NB4 (cell line): ENCODE measurements at places on chromosomes 1 and 21.

DNA sequence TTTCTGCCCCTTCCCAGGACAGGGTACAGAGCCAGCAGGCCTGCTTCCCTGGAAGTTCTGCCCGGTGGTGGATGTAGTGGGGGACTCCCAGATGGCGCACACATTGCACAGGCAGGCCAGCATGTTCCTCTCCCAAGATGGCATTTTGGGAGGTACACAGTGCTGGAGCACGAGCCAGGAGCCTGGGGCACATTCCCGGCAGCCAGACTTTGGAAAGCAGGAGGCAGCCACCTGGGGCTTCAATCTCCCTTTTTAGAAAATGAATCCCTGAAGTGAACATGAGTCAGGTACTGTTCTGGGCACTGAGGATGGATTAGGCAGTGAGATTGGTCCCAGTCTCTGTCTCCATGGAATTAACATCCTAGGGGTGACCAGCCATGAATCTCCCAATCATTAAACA lies 56.9 kb downstream of the RUNX1 start:
- DNase-seq = no peak

DNA sequence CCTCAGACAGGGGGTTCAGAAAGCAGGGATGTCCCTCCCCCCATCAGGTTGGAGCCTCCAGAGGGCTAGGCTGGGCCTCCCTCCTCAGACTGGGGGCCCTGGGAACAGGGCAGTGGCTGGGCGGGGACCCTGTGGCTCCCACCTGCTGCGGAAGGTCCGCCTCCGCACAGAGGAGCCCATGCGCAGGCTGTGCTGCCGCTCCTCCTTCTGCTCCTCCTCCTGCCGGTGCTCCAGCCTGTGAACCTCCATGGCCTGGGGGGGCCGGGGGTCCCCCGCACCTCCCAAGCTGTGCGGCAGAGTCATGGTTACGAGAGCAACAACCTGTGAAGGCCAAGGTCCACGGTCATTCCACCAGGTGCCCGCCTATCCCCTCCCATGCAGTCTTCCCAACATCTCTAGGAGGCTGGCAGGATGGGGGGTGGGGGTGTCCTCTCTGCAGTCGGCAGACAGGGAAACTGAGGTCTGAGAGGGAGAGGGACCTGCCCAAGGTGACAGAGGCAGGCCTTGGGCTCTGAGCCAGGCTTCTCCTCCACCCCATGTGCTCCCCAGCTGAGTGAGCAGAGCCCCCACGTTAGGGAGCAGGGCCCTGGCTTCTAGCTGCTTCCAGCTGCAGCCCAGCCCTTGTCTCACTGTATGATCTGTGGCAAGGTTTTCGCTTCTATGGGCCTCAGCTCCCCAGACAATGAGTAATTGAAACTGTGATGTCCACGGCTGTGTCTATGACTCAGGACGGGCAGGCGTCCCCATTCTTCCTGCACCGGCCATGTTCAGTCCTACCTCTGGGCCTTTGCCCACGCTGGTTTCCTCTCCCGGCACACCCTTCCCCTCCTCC lies 3.4 kb downstream of the MYOM3 start:
- no peak for DNase-seq

DNA sequence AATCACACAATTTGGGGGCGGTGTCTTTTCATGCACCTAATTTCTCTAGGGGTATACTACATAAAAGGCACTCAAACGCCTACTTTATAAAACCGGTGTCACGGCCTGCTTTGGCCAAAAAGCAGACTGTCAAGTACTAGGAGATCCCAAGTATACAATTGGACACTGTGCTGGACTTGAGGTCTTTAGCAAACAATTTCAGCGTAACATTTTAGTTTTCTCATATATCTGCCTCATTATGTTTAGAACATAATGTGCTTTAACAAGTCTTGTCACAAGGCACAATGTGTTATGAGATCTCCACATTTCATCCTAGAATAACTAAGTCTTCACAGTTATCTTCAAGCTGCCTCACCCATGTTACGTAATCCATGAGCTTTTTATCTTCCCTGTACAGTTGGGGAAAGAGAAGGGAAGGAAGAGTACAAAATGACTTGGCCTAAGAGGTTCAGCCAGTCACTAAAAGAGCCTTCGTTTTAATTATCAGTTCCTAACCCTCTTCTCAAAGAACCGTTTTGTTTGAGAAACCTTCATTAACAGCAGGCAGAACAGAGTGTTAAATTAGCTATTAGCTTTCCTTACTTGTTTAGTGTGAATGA lies 1.7 kb downstream of the SSX2IP start:
- peak; percentile 74 for DNase-seq

DNA sequence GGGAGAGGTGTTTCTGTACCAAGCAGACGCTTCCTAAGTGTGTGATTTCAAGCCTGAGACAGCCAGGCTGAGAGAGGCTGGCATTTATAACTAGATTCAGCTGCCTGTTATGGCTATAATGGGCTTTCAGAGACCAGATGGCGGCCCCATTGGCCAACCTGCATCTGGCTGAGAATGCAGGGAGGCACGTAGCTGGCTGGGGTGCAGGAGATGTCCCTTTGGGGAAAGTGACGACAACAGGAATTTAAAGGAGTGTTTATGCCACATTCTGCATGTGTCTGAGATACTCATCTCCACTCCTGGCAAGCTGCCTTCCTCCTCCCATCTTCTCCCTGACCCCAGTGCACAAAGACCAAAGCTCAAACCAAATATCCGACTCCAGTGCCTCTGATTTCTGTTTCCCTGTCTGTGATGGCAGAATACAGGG lies 21.3 kb upstream of the CCDC190 start:
- DNase-seq = no peak

- peak; percentile 50 for DNase-seq
These were observed 317.2 kb upstream of the NFIA start for GRCh38 chr1:60765204-60765603.

- no peak for DNase-seq
These were observed 10.2 kb downstream of the SMAP2 start for GRCh38 chr1:40383488-40384412.

- DNase-seq = no peak
These were observed 58.0 kb downstream of the RBM11 start for GRCh38 chr21:14273736-14274538.

DNA sequence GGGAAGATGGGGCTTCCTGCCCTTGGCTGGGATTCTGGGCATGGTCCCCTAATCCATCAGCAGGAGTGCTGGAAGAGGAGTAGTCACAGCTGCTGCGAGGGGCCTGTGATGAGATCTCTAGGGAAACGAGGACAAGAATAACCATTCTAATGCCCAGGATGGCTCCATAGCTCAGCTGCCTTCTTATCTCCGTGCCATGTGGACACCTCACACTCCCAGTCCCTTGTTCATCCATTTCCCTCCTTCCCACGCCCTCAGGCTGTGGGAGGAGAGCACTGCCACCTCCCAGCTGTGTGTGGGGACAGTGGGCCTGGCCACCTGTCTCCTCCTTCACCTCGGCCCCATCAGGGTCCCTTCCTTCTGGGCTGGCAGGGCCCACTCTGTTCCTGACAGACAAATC lies 16.1 kb upstream of the ETV3 start:
- DNase-seq = no peak

DNA sequence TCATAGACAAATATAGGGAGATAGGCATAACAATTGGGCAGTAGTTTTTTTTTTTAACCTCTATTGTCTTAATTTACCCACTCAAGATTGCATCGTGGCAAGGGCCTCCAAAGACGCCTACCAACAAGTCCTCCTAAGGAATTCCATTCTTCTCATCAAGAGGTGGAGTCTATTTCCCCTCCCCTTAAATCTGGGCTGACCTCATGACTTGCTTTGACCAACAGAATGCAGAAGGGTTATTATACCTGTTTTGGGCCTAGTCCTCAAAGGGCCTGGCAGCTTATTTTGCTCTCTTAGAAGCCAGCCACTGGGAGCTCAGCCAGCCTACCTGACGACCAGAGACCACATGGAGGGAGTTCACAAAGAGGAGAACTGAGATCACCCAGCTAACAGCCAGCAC lies 92.3 kb downstream of the COQ8A start:
- no peak for DNase-seq

DNA sequence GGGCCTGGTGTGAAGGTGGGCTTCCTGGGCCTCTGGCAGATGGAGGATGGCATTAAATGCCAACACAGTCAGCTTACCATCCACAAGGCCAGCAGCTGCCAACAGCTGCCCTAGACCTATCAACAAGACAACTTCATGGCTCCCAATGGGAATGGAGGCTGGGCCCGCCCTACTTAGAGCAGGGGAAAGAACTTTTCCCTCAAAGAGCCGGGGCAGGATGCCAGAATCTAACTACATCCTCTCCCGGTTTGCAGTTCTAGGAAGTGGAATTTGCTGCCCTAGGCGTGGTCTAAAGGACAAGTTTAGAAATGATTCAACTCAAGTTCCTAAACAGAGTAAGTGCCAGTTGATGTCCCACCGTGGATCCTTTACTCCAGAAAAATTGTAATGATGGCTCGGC lies 13.1 kb downstream of the ICMT start:
- DNase-seq = no peak

- no peak for DNase-seq
These were observed 164.8 kb upstream of the COL11A1 start for GRCh38 chr1:103273106-103273505.

- peak; percentile 76 for DNase-seq
These were observed 6.1 kb upstream of the CROCC start for GRCh38 chr1:16915627-16915973.

GRCh38 chr1:93702828-93703183 lies 21.2 kb upstream of the BCAR3 start:
- no peak for DNase-seq

- DNase-seq = no peak
These were observed 82.8 kb downstream of the CASZ1 start for GRCh38 chr1:10713614-10714013.

DNA sequence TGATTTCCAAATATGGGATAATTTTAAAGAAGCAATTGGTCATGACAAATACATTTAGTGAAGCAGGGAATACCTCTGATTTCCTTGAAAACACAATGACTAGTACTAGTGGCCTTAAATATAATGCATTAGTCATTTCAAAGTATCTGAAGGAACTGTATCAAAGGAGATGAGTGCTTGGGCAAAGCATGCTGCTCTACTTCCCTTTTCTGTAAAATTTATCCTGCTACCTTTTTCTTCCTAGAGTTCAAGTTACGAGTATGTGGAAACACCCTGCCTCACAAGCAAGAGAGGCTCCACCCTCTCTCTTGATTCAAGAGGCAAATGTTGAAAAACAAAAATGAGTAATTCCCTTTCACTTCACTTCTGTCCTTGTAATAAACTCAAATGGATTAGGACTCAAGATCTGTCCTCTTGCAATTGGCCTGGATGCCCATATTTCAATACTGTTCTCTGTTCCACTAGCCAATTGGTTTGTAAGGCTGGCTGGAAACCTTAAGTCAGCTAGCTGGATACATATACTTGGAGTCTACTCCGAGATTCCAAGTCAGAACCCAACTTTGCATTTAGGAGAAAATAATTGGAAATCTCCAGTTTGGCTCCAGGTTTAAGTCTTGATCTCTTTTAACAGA lies 92.5 kb downstream of the CDC42BPA start:
- DNase-seq = peak; percentile 81

- DNase-seq = no peak
These were observed 3.2 kb upstream of the CACNA1S start for GRCh38 chr1:201115390-201115937.

- no peak for DNase-seq
These were observed 3.6 kb upstream of the KIF17 start for GRCh38 chr1:20721117-20722061.

DNA sequence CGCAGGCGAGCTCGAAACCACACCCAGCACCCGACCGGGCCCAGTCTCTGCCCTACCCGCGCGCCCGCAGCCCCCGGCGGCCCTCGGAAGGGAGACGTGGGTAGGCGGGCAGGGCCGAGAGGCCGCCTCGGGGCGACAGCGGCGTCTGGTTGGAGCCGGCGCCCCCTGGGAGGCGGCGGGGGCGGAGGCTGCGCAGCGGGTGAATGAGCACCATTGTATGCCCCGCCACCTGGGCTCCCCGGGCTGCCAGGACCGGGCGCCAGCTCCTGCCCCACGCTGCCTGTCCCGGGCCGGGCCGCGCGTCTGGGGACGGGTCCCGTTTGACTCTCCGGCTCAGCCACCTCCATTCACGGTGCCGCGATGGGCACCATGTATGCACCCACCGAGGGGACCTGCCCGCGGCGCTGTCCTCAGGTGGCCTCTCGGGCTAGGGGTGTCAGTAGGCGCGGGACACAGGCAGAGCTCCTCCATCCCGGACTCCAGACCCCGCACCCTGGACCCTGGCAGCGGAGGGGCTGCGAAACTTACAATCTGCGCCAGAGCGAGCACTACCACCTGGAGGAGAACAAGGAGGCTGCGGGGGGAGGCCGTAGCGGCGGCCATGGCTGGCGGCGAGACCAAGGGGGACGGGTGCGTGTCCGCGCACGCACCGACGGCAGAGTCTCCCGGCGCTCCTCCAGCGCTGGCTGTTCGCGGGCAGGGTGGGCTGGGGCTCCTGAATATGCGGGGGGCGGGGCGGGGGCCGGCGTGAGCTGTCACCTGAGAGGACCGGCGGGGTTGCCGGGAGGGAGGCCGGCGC lies at the start of gene COL9A2:
Gene COL9A2 (minus strand): TSS at position 692 of the 799 bp plus-strand sequence. CDS start 89 bp downstream, at position 603.
- peak; percentile 78 for DNase-seq

- no peak for DNase-seq
These were observed 107.0 kb downstream of the KIF26B start for GRCh38 chr1:245261786-245262185.

GRCh38 chr1:241632987-241633386 lies 7.2 kb downstream of the CHML start:
- DNase-seq = no peak

- no peak for DNase-seq
These were observed 50.0 kb upstream of the TARDBP start for GRCh38 chr1:10962483-10962882.

DNA sequence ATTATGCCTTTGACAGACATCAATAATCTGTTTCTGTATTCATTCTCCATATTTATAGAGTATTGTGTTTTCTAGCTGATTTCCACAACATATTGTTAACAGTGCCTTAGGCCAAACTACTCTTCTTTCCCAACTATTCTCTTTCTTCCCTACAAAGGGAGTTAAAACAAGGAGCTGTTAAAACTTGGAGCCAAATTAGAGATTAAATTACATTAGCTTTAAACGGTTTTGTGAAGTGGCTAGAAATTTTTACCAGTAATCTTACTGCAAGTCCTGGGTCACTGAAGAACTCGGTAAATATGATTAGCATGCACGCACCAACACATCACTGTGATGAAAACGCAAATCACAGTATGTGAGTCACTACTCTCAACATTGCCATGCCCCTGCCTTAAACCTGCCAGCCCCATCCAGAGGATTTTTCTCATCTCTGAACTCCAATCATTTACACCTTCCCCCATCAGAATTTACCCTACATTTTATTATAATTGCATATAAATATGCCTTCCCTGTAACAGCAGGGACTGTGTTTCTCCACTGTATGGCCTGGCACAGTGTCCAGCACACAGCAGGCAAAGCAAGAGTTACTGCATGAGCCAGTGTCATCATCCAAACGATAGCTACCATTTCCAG lies 1.5 kb upstream of the PRDX6 start:
- peak; percentile 19 for DNase-seq

GRCh38 chr1:234474375-234474774 lies 4.6 kb downstream of the TARBP1 start:
- DNase-seq = no peak

- DNase-seq = no peak
These were observed 1.4 kb upstream of the HEYL start for GRCh38 chr1:39640861-39641260.
